ENCODE measurements at places on chromosomes 2 and 18.

DNA sequence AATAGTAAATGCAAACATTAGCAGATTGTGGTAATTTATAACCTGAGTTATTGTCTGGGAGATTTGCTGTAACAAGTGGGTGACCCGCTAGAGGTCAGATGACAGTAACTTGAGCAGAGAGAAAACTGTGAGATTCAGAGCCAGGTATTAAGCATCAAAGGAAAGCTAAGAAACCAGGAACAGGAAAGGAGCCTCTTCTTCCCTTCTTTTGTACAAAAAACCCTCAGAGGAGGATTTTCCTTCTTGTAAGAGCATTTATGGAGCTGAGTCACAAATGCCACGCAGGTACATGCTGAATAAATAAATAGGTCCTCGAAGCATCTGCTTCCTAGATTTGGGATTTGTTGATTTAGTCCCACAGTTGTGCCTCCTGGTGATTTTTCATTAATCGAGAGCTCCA is 146.5 kb downstream of the SH3BP4 start:
- no peak for DNase-seq

DNA sequence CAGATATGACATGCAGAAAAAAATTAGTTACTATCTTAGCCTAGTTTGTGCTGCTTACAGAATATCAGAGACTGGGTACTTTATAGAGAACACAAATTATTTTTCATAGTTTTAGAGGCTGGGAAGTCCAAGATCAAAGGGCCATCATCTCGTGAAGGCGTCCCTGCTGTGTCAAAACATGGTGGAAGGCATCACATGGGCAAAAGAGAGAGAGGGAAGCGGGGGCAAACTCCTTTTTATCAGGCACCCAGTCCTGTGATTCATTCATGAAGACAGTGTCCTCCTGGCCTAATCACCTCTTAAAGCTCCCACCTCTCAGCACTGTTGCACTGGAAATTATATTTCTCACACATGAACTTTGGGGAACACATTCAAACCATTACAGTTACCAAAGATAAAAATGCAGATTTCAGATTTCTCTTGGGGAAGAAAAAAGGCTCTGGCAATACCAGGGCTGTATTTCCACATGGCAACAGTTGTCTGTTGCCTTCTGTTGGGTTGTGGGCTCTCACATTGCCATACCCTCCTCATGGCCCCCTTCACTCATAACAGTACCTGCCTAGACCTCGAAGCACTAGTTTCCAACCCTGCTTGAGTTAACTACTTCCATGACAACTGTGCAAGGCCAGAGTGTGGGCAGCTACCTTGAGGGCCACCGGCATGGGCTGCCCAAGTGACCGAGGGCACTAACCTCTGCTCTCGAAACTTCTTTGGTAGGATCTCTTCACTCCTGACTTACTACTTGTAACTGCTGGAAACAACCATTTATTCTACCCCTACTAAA is 2.7 kb upstream of the ACTR3 start:
- DNase-seq, result no peak

- no peak for DNase-seq
Observed at GRCh38 chr2:200968162-200968561, 4.7 kb upstream of the ORC2 start.

DNA sequence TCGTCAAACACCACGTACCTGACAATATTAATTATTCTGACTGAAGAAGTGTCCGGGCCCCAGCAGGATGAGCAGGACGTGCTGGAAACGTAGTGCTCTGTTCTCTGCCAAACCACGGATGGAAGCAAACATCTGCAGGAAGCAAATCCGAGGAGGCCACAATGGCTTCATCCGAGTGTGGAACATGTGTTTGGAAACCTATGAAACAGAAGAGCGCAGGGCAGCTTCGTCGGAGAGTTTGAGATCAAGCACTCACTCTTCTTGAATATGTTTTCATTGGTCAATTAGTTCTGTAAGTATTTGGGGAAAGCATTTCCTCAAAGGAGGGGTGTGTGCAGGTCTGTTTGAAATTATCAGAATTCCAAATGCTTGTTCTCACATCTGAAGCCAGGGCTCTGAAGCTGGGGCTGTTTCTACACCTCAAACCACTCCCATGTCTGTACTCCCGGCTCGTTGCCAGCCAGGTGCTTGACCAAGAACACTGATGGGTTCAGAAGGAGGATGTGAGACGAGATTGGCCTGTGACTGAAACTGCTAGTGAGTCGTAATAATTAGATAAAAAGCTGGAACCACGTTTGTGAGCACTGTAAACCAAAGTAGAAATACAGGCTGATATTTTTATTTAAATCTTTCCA is 356.6 kb upstream of the SALL3 start:
- DNase-seq, result no peak

All from smooth muscle cell of the brain vasculature (primary cell).